Umbilical cord (tissue), 2 donors: ENCODE measurements at places on chromosomes 11 and 22.

DNA sequence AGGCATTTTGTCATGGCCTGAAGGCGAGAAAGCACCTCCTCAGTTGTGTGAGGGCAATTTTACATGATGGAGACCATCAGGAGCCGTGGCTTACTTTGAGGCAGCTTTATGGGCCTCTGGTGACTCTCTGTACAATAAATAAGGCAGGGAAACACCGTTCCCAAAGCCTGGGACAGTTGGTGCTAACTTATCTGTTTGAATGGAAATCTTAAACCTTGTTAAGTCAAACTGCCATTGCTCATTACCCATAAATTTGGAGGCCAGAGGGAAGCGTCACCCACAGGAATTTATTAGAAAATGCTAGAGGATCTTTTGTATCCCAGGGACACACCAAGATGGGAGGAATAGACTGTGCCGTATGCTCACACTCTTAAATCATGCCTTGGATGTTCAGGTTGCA, 1156.9 kb downstream of the BRD1 start:
- DNase-seq: no peak

DNA sequence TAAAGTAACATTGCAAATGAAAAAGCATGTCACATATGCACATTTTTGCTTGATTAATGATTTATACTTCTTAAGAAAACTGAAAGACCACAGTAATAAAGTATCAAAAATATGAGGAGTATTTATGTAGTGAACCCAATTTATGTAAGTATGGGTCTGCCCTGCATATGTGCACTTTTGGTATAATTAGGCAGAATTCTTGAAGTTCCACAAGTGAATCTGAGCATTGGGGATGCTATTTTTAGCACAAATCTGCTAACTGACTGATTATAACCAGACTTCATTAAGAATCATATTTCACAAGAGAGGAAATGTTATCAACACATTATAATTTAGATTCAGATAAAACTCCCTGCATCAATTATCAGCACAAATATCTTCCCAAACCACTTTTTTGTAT, 407.1 kb upstream of the LRRC4C start:
- no peak for DNase-seq

- DNase-seq: no peak
These were observed 380.2 kb downstream of the TMEM135 start for GRCh38 chr11:87417951-87418350.

- DNase-seq: no peak
These were observed 208.0 kb downstream of the DDX10 start for GRCh38 chr11:108872781-108873291.
